ENCODE measurements at places on chromosomes 1 and 21.

DNA sequence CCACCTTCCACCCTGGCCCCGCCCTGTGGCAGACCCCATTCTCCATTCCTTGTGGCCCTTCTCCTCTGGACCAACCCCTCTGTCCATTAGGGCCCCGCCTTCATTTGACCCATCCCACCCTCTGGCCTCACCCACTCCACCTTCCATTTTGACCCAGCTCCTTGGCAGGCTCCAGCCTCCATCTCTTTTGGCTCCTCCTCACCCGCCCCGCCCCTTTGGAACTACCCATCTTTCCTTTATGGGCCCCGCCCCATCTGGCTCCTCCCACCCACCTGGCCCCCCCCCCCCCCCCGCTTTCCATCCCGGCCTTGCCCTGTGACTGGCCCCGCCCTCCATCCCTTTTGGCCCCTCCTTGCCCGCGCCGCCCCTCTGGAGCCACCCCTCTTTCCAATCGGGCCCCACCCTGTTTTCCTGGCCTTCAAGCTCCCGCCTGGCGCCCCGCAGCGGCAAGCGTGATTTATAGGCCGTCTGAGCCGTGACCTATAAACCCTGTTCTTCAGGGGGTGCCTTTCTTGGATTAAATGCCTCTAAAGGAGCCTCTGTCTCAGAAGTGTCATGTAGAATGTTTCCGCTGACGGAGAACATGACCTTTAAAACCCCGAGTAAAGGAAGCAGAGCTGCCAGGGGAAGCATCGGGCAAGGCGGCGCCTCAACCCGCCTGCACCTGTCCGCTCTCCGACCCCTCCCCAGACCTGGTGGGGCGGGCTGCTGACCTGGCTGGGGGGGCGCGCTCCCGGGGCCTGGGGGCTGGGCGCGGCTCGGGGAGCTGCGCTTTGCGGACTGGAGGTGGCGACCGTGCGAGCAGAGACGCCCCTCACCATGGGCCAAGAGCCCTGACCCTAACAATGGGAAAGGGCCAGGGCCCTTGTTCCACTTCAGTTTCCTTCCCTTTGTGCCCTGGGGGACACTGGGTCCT is 178.0 kb downstream of the CAMTA1 start:
- peak; percentile 51 for DNase-seq

- no peak for DNase-seq
Measured at GRCh38 chr1:107272321-107272720, 131.5 kb downstream of the NTNG1 start.

GRCh38 chr21:38898422-38899096 is 92.8 kb downstream of the ETS2 start:
- DNase-seq: no peak

DNA sequence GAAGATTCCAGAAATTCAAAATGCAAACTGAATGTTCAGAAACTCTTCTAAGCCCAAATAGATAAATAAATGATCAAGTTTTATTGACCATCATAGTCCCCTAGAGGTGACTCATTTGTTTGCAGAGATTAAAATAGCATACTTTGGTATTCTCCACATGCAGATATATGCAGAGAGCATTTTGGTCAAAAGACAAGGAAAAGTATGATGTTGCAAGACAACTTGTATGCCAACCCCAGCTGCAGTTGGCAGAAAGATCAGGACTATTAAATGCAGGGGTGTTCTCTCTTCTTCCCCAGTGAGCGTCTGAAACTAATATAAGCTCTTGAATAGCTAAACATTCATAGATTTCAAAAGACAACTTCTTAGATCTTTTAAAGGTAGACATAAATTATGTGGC is 404.9 kb downstream of the LTN1 start:
- no peak for DNase-seq

DNA sequence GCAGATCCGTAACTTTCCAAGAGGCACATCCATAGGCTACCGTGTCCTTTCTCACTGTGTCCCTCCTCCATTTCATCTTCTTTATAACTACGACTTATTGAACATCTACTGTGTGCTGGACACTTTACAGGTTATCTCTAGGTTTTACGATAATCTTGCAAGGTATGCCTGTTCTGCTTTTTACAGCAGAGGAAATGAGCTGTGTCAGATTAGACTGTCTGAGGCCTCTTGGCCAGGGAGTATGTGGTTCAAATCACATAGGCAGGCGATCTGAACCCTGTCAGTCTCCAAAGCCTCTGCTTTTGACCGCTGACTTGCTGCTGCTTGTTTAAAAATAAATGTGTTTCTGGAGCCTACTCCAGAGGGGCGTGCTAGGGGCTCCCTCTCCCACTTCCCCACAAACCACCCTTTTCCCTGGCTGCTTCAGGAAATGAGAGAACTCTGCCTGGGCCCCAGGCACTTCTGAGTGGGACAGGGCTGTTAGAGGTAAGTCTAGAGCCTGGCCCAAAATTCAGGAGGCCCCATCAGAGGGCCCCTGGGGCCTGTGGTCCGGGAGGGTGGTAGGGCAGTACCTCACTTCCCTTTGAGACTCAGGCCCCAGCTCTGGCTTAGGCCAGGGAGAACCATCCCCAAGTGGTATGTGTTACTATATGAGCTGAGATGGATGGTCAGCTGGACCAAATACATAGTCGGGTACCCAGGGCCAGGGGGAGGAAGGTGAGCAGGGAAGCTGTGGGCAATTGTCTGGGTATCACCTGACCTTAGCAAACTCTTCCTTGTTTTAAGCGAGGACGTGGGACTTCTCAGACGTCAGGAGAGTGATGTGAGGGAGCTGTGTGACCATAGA is 4.4 kb downstream of the PSEN2 start:
- DNase-seq: no peak

GRCh38 chr1:107976836-107977235 is 11.9 kb upstream of the VAV3 start:
- DNase-seq: no peak

- DNase-seq: no peak
Measured at GRCh38 chr1:30986755-30987154, 78.2 kb upstream of the SDC3 start.

DNA sequence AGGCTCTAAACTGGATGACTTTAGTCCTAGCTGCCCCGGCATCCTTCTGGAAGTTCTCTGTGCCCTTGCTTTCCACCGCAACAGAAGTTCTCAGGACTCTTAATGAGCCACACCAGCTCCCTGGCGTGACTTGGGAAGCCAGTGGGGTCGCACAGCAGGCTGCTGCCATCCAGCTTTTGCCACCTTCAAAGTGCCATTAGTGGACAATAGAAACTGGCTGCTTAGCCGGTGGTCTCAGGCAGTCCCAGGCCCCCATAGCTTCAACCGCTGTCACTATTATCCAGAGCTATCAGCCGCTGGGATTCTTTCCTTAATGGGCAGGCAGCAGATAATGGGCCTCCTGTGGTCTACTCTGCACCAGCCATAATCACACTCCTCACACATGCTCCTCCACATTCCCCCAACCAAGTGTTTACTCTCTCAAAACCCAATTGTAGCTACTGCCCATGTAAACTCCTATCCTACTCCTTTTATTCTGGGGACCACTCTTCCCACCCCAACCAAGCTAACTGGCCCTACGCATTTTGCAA is 37.3 kb downstream of the PLEKHA6 start:
- no peak for DNase-seq

- DNase-seq: no peak
Measured at GRCh38 chr1:2969011-2969844, 52.0 kb upstream of the ACTRT2 start.
